Left lung (tissue), 14 donors: ENCODE measurements at places on chromosomes 7 and 10.

DNA sequence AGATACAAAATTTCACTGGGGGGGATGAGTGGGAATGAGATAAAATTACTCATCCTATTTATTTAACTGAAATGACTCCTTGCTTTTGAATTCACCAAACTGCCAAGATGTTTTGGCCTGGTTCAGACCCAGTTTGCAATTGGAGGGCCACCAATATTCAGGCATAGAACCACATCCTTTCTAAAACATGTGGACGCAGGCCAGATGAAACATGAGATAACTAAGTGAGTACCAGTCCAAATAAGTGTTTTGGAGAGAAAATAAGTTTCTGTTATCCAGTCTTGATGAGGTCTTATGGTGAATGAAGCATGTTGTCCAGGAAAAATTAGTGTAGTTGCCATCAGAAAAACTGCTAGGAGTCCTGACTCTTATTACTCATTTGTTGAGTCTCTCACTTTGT, 36.3 kb upstream of the PDK4 start:
- H3K27me3 ChIP-seq, result no peaks in the 10 kb centered on the region
- DNase-seq, result no peak
- H3K4me3 ChIP-seq, result no peak overlapping the region
- H3K36me3 ChIP-seq, result no peaks in the 10 kb centered on the region
- H3K27ac ChIP-seq, result no peak overlapping the region

DNA sequence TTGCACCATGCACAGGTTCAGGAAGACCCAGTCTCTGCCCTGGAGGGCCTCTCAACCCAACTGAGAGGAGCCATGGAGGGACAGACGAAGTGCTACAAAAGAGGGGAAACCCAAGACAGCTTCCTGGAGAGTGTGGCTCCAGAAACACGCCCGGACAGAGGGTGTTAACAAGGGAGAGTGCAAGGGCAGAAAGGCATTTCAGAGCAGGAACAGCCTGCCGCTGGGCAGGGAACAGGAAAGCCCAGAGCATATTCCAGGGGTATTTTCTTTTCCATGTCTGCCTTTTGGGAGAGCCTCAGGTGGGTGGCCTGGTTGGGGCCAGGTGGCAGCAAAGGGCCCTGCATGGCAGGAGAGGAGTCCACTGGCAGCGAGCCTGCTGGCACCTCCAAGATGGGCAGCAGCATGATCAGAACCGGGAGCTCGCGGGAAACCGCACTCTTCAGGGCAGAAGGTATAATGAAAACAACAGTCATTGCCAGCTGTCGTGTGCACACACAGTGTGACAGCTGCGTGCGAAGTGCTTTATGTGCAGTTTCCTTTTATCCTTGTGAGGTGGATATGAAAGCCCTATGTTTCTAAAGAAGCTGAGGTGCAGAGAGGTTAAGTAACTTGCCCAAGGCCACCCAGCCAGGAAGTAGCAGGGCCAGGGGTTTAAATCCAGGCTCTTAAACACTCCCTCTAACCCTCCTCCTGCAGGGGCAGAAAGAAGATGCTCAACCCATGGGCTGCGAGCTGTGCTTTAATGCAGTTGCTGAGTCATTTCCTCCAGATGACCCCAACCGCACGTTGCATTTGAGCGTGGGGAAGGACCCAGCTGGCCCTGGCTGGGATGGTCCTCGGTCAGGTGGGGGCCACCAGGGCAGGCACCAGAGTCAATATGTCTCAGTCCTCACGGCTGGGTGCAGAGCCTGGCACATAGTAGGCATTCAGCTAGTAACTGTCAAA, 128.6 kb downstream of the OAT start:
- no peaks in the 10 kb centered on the region for H3K27me3 ChIP-seq
- H3K4me3 ChIP-seq, result no peak overlapping the region
- no peaks in the 10 kb centered on the region for H3K4me1 ChIP-seq
- no peak for DNase-seq
- H3K36me3 ChIP-seq, result no peaks in the 10 kb centered on the region

GRCh38 chr7:131459256-131459655, 97.2 kb downstream of the PODXL start:
- DNase-seq, result no peak
- no peaks in the 10 kb centered on the region for H3K27me3 ChIP-seq
- H3K36me3 ChIP-seq, result no peaks in the 10 kb centered on the region
- no peak overlapping the region for H3K27ac ChIP-seq
- H3K4me1 ChIP-seq, result no peaks in the 10 kb centered on the region
- no peak overlapping the region for H3K4me3 ChIP-seq

GRCh38 chr7:37782166-37782565, 66.2 kb upstream of the NME8 start:
- no peaks in the 10 kb centered on the region for H3K27me3 ChIP-seq
- no peak overlapping the region for H3K4me3 ChIP-seq
- H3K36me3 ChIP-seq, result no peaks in the 10 kb centered on the region

- no peaks in the 10 kb centered on the region for H3K4me1 ChIP-seq
- H3K36me3 ChIP-seq, result no peaks in the 10 kb centered on the region
- H3K4me3 ChIP-seq, result no peak overlapping the region
- DNase-seq, result no peak
These were observed 31.8 kb downstream of the GHRHR start for GRCh38 chr7:30995536-30995935.

DNA sequence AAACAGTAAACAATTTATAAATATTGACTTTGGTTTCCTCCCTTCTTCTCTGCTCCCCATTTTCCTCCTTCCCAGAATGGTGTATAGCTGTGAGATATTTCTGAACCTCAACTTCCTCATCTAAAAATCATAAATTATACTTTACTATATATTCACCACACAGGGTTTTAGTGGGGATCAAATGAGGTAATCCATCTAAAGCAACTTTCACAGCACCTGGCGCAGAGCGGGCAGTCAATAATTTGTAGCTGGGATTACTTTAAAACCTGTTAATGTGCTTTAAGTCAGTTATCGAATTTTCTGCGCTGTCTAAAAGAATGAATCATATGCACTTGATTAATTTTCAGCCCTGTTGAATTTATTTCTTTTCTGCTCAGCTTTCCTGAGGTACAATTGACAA, 172.7 kb downstream of the PTEN start:
- H3K4me3 ChIP-seq, result no peak overlapping the region
- H3K27ac ChIP-seq, result no peak overlapping the region
- no peaks in the 10 kb centered on the region for H3K36me3 ChIP-seq
- H3K4me1 ChIP-seq, result peaks cover 7% of the 10 kb centered on the region

DNA sequence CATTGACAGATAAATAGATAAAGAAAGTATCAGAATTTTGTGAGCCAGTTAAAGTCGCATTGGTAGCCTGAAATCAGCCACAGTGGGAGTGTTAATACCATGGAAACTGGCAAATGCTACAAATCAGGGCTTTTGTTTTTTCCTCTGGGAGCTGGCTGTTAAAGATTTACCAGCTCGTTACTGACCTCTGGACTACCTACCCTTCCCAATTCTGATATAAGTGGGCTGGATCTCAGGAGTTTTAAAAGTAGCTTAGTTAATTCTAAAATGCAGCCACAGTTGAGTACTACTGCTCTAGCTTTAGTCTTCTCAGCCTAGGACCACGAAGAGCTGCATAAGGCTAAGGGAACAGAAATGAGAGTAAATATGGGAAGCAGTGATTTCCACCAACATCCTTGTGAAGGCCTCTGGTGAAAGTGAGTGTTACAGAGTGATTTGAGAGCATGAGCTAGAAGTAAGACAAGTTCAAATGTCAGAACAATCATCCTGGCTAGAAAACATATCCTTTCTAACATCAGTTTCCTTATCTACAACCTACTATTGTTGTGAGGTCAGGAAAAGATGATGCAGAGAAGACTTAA, 53.2 kb downstream of the A1CF start:
- no peak overlapping the region for H3K4me3 ChIP-seq
- no peak overlapping the region for H3K27ac ChIP-seq
- no peaks in the 10 kb centered on the region for H3K27me3 ChIP-seq
- no peaks in the 10 kb centered on the region for H3K4me1 ChIP-seq
- H3K36me3 ChIP-seq, result no peaks in the 10 kb centered on the region
- DNase-seq, result no peak

GRCh38 chr10:96584035-96584434, 2.8 kb downstream of the TM9SF3 start:
- H3K4me1 ChIP-seq, result peaks cover 32% of the 10 kb centered on the region
- no peak overlapping the region for H3K27ac ChIP-seq
- H3K27me3 ChIP-seq, result no peaks in the 10 kb centered on the region
- no peak overlapping the region for H3K4me3 ChIP-seq

GRCh38 chr7:73936967-73937366, 76.0 kb downstream of the TMEM270 start:
- no peaks in the 10 kb centered on the region for H3K36me3 ChIP-seq
- H3K27ac ChIP-seq, result no peak overlapping the region
- DNase-seq, result no peak

DNA sequence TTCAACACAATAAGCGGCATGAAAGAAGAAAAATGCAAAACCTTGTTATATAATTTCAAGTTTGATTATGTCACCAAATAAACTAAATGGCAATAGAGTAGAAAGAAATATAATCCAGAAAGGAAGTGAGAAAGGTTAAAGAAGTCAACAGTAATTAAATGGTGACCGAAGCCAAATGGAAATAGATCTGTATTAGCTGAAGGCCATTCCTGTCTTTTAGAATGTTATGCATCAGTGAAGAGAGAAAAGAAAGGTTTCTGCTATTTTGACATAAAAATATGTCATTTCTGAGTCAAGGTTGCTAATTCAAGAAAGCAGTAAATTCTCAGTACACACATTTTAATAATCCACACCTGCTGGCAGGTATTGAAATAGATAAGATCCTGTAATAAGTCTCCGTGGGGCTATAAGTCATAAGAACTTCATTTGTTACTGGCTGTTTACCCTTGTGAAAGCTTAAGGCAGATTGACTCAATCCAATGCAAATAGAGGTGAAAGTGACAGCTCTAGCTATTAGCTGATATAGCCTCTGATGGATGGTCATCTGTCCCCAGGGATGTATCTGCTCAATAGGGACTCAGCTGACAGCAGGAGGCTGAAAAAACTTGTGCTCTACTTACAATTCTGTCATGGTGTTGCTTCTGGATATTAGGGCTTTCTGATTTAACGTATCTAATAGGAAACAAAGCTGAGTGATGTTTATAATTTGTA, 152.1 kb downstream of the FZD1 start:
- no peaks in the 10 kb centered on the region for H3K27me3 ChIP-seq
- no peaks in the 10 kb centered on the region for H3K36me3 ChIP-seq
- no peaks in the 10 kb centered on the region for H3K4me1 ChIP-seq
- H3K4me3 ChIP-seq, result no peak overlapping the region
- H3K27ac ChIP-seq, result no peak overlapping the region

GRCh38 chr7:3065724-3066143, 22.1 kb upstream of the CARD11 start:
- H3K4me1 ChIP-seq, result no peaks in the 10 kb centered on the region
- H3K27me3 ChIP-seq, result no peaks in the 10 kb centered on the region
- no peak overlapping the region for H3K4me3 ChIP-seq
- DNase-seq, result no peak
- H3K36me3 ChIP-seq, result no peaks in the 10 kb centered on the region

DNA sequence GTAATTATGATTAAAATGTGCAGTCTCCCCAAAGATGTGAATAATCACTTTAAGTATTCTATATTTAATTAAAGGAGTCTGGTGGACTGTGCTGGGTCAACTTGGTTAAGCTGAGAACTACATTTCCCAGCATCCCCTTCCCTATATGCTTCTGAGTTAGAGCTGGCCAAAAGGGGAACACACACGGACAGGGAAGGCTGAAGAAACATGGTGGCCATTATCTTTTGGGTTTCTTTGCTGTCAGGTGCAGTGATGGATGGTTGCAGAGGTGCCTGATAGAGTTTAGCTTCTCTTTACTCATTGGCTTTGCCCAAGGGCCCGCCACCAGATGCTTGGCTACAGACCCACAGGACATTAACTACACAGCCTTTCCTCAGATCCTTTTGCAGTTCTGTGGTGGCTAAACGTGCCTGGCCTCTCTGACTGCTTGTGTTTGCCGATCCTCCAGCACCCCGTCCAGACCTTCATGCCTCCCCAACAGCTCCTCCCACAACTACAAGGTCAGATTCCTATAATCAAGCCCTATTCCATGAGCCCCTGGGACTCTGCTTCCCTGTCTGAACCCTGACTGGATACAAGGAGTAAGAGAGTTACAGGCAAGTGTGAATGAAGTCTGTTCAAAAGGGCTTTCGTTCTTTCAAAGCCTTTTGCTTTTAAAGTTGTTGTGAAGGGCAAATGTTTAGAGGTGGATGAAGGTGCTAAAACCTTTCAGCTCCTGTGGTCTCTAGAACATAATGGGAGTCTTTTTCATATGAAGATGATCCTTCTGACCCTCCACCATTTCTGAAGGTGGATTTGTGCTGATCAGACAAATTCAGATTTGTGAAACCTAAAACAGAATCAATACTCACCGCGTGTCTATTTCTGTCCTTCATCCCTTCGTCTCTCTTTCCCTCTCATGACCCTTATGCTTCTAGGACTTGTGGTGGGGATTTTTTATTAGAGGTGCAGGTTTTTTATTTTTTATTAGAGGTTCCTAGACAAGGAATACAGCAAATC, 21.5 kb downstream of the BUB3 start:
- H3K36me3 ChIP-seq, result peaks cover 11% of the 10 kb centered on the region
- H3K27me3 ChIP-seq, result no peaks in the 10 kb centered on the region
- H3K4me1 ChIP-seq, result no peaks in the 10 kb centered on the region
- H3K27ac ChIP-seq, result no peak overlapping the region
- no peak for DNase-seq

- H3K27me3 ChIP-seq, result no peaks in the 10 kb centered on the region
- H3K27ac ChIP-seq, result no peak overlapping the region
- no peaks in the 10 kb centered on the region for H3K36me3 ChIP-seq
- no peaks in the 10 kb centered on the region for H3K4me1 ChIP-seq
- H3K4me3 ChIP-seq, result no peak overlapping the region
- no peak for DNase-seq
These were observed 87.9 kb upstream of the PTER start for GRCh38 chr10:16348891-16349290.

DNA sequence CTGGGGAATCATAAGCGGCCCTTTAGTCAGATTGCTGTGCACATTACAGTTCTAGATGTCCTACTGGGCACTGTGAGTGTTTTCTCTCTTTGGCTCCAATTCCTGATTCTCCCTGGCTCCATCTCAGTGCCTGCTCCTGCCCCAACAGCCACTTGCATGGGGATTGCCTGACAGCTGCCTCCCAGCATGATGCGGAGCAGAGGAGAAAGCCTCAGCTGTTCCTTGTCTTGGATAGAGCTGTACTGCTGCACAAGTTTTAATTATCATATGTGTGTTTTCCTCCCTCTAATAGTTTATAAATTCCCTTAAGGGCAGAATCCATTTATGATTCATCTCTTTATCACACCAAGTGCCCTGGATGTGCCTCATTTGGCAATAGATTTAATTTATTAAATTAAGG, 285.8 kb upstream of the COBL start:
- no peak overlapping the region for H3K27ac ChIP-seq
- H3K4me3 ChIP-seq, result no peak overlapping the region
- DNase-seq, result no peak
- H3K4me1 ChIP-seq, result no peaks in the 10 kb centered on the region

- no peaks in the 10 kb centered on the region for H3K27me3 ChIP-seq
- H3K36me3 ChIP-seq, result no peaks in the 10 kb centered on the region
- no peak for DNase-seq
- H3K4me3 ChIP-seq, result no peak overlapping the region
- H3K4me1 ChIP-seq, result no peaks in the 10 kb centered on the region
- H3K27ac ChIP-seq, result no peak overlapping the region
These were observed 368.2 kb upstream of the NPVF start for GRCh38 chr7:25596443-25596842.
